ENCODE measurements at places on chromosomes 2 and 18. TPM values are rescaled to one million over a fixed set of nuclear protein-coding genes. Genes with fewer than 3 reads are reported as not detected.

The TMEM17 gene
- total RNA-seq, result 2.2 TPM

The TRAK2 gene
- total RNA-seq, result 38.9 TPM

The POTEE gene
- total RNA-seq, result 0.29 TPM

The GCG gene
- total RNA-seq, result not detected

The SCYGR5 gene
- not detected for total RNA-seq

The CLEC4F gene
- total RNA-seq, result not detected

The SIX2 gene
- total RNA-seq, result under 0.01 TPM

The GRB14 gene
- total RNA-seq, result 5.9 TPM

The AGXT gene
- total RNA-seq, result not detected

The REG1B gene
- total RNA-seq, result not detected

The ITGA6 gene
- 218 TPM for total RNA-seq

The ATP6V1C2 gene
- under 0.01 TPM for total RNA-seq

The LAMA3 gene
- 6.5 TPM for total RNA-seq

The KCNIP3 gene
- total RNA-seq, result 0.48 TPM

The ERFE gene
- 0.48 TPM for total RNA-seq

The TM4SF20 gene
- not detected for total RNA-seq

The CRYBA2 gene
- not detected for total RNA-seq

The RGPD3 gene
- 0.38 TPM for total RNA-seq

The DNAH7 gene
- under 0.01 TPM for total RNA-seq

The CDK5R2 gene
- not detected for total RNA-seq

The AP1S3 gene
- 2.9 TPM for total RNA-seq

The MOB1A gene
- total RNA-seq, result 155 TPM

All from vein endothelial cell (primary cell).